ENCODE measurements at places on chromosomes 5 and 9. TPM values are rescaled to one million over a fixed set of nuclear protein-coding genes. Genes with fewer than 3 reads are reported as not detected.

PRSS3 gene
- 10.0 TPM for total RNA-seq

CEP120 gene
- 27.5 TPM for total RNA-seq

OR2K2 gene
- not detected for total RNA-seq

PCDHA11 gene
- not detected for total RNA-seq

RORB gene
- 0.55 TPM for total RNA-seq

KLHL3 gene
- 20.4 TPM for total RNA-seq

PRKACG gene
- not detected for total RNA-seq

C1QTNF2 gene
- 2.6 TPM for total RNA-seq

- DNase-seq: no peak
These were observed 335.7 kb upstream of the IZUMO3 start for GRCh38 chr9:24881361-24881760.

DNA sequence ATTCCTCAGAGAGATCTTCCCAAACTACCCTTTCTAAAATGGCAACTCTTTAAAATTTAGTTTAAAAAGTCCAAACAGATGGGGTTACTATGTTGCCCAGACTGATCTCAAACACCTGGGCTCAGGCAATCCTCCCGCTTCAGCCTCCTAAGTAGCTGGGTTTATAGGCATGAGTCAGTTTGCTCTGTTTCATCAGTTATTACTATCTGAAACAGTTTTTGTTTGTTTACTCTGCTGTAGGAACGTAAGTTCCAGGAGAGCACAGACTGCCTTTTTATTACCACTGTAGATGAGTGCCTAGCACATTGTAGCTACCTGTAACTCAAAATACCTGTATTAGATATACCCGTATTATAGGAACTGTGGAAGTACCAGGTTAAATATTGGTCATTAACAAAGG is 89.4 kb downstream of the UHRF2 start:
- DNase-seq: no peak

DNA sequence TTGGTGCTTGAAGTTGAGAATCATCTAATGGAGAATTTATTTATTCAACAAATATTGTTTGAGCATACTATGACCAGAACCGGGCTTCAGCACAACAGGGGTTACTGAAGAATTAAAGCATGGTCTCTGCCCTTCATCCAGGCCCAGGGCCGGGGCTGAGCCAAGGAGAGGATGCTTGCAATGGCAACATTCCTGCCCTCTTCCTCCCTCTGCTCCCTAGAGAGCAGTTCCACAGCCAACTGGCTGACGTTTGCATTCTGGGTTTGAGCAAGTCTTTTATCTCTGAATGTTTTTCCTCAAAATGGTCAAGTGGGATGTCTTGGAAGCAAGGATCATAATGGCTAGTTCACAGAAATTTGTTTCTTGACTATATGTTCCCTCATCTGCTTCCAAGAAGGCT is 80.7 kb downstream of the GLDC start:
- DNase-seq: no peak

DNA sequence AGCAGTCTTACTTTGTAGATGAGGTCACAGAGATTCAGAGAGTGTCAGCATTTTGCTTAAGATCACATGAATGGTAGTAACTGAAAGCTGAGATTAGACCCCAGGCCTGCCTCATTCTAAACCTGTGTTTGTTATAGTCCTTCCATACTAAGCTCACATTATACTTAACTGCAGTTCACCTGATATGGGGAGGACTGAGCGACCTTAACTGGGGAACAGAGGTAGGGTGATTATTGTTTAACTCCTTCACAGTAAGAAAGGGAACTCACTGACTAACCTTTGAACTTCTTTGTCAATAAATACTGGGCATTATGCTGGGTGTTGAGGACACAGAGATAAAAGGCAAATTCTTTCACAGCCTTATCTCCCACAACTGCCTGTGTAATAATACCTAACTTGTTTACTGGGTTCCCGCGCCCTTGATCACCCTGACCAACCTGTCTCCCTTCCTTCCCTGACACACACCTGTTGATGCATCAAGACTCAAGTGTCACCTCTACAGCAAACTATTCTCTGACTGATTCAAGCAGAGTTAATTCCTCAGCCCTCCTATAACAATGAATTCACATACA is 27.2 kb downstream of the DEPDC1B start:
- peak; percentile 63 for DNase-seq

DNA sequence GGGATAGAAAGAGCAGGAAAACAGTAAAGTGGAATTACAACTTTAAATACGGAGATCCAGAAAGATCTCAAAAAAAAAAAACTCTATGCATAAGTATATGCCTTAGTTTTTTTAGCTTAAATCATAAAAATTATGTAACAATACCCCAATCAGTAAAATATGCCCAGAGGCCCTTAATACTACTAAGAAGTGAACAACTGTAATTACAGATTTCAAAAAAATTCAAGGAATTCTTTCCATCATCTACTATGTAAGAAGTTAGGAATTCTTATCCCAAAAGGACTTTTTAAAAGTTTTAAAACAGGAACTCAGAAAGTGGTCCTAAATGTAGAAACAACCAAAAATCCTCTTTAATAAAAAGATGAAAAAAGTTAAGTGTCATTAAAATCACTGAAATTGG is 111.3 kb downstream of the SSBP2 start:
- DNase-seq: no peak

GRCh38 chr9:97388721-97389238 is 23.1 kb upstream of the TDRD7 start:
- no peak for DNase-seq

GRCh38 chr5:58926541-58926935 is 343.7 kb downstream of the RAB3C start:
- DNase-seq: no peak

DNA sequence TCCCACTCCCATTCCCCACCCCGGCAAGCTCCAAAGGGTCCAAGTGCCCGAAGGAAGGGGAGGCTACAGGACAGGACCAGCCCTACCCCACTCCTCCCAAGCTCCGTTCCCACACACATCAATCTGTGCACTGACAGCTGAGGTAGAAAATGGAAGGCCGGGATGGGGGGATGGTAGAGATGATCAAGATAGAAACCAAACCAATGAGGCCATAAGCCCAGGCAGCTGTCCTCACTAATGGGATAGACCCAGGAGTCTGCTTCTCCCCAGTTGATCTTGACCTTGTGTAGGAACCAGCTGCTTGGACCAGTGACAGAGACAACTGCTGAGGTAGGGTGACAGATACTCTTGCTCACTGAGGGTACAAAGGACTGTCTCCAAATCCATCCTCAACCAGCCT is 38.6 kb downstream of the B4GALT1 start:
- DNase-seq: no peak

GRCh38 chr9:113139225-113139829 is 11.5 kb upstream of the SLC31A2 start:
- no peak for DNase-seq
